Activated naive CD8-positive, alpha-beta T cell treated with anti-CD3 and anti-CD28 coated beads for 36 hours (primary cell): ENCODE measurements at places on chromosomes 5 and 9. TPM values are rescaled to one million over a fixed set of nuclear protein-coding genes. Genes with fewer than 3 reads are reported as not detected.

DNA sequence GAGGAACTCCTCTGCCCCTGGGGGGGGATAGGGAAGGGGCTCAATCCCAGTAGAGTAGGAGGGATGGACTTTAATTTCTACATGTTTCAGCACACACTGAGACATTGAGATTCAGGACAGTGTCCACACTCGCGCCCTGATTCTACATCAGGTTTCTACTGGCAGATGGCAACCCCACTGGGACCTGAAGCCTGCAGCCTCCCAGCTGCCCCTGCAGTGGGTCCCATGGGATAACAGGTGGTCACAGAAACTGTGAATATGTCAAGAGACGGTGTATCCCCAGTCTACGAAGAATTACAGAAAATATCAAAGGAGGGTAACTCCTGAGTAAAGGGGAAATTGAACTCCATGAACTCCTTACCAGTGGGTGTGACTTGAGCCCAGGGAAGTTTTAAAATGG, 2.4 kb upstream of the TERT start:
- DNase-seq: no peak

- DNase-seq: no peak
Observed at GRCh38 chr5:129243039-129243438, 148.5 kb downstream of the ISOC1 start.

Gene GRM6
- total RNA-seq: not detected

- DNase-seq: no peak
Observed at GRCh38 chr5:33649549-33650482, 209.1 kb downstream of the TARS1 start.

- no peak for DNase-seq
Observed at GRCh38 chr5:88230546-88231066, 38.0 kb downstream of the TMEM161B start.

Gene SUSD3
- 27.1 TPM for total RNA-seq

Gene ACOT12
- not detected for total RNA-seq

Gene THBS4
- 0.41 TPM for total RNA-seq

Gene POLE3
- total RNA-seq: 94.2 TPM

Gene SAXO1
- not detected for total RNA-seq

DNA sequence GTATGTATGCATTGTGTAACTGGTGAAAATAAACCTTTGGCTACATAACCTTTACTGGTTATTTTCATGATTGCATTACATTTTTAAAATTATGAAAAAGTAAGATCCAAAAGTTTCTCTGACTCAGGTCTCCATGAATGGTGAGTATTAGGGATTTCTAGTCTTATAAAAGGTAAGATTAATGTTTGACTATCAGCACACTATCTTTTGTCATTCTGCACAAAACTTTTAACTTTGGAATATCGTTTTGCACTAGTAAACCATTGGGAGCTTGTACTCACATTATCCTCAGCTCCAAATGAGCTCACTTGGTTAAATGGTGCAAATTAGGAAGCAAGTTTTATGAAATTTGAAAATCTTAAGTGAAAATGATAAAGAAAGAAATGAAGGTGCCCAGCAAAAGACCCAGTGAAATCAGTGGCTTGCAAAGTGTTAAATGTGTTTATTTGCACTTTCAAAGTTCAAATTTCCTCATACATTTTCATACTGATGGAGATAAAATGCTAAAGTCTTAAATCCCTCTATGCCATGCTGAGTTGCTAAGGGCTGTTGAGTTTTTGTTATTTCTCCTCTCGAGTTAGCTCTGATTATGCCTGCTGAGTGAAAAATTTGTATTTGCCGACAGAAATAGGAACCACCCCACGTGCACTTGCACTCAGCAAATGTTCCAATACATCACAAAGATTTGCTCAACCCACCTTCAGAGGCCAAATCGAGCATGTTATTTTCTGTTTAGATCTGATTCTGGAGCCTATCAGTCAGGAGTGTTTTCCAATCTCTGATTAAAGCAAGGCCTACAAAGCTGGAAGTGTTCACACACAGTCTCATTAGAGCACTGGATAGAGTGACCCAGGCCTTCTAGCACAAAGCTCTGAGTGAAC, 885.7 kb downstream of the NR2F1-AS1 start:
- no peak for DNase-seq

Gene SPZ1
- total RNA-seq: not detected

Gene MYOT
- not detected for total RNA-seq

GRCh38 chr5:139205586-139205985, 7.4 kb upstream of the SIL1 start:
- DNase-seq: no peak

- DNase-seq: no peak
Observed at GRCh38 chr5:171757853-171758535, 27.6 kb upstream of the SMIM23 start.

- no peak for DNase-seq
Observed at GRCh38 chr5:151480384-151481293, 33.2 kb downstream of the SLC36A1 start.

DNA sequence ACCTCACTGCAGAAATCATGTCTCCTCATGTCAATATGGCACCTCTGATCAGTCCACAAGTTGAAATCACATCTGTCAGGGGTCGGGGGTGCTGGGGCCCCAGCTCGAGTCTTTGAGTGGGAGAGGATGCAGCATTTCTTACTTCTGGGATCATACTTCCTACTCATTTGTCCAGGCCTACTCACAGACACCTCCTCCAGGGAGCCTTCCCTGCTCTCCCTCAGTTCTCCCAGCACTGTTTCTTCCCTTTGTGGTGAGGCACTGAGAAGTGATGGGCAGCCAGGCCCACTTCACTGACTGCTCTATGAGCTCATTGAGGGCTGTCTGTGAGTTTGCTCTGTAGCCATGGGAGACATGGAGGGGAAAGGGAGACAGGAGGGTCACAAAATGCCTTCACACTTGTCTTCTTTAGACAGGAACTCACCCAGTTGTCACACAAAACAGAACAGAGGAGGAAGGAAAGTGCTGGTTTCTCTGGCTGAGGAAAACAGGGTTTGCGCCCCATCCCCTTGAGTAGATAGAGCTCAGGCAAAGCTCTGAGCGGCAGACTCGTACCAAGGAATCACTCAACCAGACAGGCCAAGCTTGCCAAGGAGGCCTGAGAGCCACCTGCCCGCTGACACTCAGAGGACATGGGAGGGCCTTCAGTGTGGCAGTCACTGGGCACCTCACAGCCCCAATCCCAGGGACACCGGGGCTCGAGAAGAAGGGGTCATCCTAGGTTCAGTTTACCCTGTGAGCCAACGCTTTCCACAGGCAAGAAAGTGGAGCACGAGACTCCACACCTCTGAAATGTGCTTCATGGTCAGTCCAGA, 152.9 kb downstream of the GABBR2 start:
- no peak for DNase-seq
